ENCODE measurements at places on chromosomes 3 and 15.

GRCh38 chr3:155317211-155317610 is 23.7 kb upstream of the STRIT1 start:
- no peak for DNase-seq

DNA sequence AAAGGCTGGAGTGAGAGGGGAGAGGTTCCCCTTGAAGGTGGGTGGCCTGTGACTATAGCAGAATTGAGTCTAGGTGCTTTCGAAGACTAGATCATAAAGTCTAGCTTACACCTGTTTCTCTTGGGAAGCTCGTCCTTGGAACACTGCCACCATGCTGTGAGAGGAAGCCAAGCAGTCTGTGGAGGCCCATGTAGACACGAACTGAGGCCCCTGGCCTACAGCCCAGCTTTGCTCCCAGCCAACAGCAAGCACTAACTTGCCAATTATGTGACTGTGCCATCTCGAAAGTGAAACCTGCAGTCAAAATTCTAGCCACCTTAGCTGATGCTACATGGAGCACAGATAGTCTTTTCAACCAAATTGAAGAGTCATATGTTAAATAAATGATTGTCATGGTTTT is 190.5 kb upstream of the NECTIN3 start:
- DNase-seq, result peak; percentile 81

GRCh38 chr3:7015683-7016440 is 154.9 kb downstream of the GRM7 start:
- DNase-seq, result peak; percentile 7

GRCh38 chr3:175716446-175716845 is 857.3 kb downstream of the NAALADL2 start:
- no peak for DNase-seq

DNA sequence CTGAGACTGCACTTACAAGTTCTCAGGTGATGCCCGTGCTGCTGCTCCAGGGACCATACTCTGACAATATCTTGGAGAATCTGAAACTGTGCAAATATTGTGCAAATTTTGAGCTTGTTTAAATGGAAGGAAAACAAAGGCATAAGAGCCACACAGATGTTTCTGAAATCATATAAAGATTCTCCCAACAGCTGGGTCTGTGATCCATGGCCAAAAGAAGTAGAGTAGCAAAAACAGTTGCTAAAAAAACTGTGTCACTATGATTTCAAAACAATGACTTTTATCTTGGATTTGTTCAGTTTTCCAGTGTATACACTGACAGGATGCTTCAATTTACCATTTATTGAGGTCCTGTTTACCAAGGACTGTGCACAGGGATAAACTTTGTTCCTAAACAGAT is 25.3 kb downstream of the NPTN start:
- peak; percentile 18 for DNase-seq

GRCh38 chr15:101455291-101456025 is 34.0 kb downstream of the PCSK6 start:
- peak; percentile 45 for DNase-seq

GRCh38 chr15:56148064-56148463 is 95.6 kb downstream of the RFX7 start:
- DNase-seq, result no peak

GRCh38 chr3:183988216-183988790 is 29.4 kb downstream of the ABCC5 start:
- no peak for DNase-seq

DNA sequence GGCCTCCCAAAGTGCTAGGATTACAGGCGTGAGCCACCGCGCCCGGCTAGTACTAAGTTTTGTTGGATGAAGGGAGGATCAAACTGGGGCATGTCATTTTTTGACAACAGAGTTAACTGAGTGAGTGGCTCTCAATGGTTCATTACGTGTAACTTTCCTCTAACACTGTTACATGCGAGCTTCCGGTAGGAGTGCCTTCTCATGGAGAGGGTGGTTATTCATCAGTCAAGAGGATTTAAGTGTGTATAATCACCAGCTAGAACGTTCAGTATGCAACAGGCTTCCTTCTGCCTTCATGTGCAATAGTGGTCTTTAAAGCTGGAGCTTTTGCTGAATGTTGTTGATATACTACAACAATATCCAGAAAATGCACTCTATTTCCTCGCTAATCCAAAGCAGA is 19.1 kb upstream of the GOLGA8A start:
- peak; percentile 18 for DNase-seq

GRCh38 chr3:78129707-78130106 is 1089.8 kb downstream of the ROBO2 start:
- no peak for DNase-seq

DNA sequence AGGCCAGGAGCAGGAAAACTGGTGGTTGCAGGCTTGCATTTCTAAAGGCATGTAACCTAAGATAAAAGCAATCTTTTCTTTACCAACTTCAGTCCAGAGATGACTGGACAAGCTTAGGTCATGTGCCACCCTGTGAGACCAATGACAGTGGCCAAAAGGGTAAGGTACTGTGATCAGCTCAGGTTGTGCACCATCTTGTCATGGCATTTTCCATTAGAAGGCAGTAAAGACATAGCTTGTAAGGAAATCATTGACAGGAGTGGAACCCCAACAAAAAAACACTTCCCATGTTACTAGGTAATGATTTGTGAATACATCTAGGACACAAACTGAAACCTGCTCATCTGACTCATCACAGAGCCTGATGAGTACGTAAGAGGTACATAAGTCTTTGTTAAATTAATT is 35.2 kb downstream of the SSR3 start:
- no peak for DNase-seq

GRCh38 chr3:136750209-136750896 is 1.8 kb downstream of the STAG1 start:
- peak; percentile 7 for DNase-seq

- DNase-seq, result peak; percentile 8
Observed at GRCh38 chr3:70358978-70359580, 46.6 kb upstream of the MDFIC2 start.

Data from NCI-H69 (cell line).